Inflammatory macrophage (primary cell): ENCODE measurements at places on chromosomes 1 and 21.

- peak; percentile 54 for DNase-seq
Observed at GRCh38 chr1:152533327-152533938, 19.2 kb downstream of the CRCT1 start.

DNA sequence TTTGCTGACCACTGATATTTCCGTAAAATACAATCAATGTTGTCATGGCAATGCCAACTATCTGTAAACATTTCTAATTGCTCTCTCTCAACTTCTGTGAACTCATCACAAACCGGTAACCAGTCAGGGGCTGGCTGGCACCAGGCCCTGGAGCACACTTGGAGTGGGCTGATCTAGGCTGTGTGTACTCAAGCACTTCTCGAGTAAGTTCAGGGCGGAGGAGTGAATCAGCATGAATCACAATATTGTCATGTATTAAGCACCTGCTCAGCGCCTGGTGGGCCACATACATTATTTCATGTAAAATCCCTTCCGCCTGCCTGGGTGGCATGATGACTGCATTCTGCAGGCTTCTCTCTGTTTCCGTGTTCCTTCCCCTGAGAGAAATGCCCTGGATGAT is 212.4 kb downstream of the FOXD2 start:
- DNase-seq = no peak

DNA sequence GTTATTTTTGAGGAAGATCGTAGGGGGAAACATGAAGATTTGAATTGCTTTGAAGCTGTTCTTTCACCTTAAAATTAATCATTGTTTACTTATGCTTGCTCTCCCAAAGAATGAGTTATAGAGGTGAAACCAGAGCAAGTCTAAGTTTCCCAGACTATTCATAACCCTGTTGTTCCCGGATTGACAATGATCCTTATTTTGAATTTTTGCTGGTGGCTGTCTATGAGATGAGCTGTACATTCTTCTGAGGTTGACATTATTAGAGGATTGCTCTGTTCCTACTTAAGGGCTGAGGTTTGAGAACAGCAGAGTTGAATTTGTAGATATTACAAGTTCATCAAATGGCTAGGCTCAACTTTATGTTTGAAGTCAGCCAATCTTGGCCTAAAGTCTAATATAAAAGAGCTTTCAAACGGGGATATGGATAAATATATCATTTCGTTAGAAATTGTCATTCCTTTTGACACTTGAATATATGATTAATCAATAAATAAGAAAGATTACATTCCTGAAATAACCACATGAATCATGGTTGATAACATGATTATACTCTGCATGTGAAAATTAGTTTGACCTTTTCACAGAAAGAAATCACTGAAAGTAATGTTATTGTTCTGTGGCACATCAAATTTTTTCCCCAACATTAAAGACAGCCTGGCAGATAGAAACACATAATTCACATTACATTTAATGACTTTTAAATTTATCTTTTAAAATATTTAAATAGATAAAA is 19.1 kb upstream of the PDE4B start:
- no peak for DNase-seq

- DNase-seq = no peak
Observed at GRCh38 chr1:210361665-210362064, 33.0 kb downstream of the HHAT start.

DNA sequence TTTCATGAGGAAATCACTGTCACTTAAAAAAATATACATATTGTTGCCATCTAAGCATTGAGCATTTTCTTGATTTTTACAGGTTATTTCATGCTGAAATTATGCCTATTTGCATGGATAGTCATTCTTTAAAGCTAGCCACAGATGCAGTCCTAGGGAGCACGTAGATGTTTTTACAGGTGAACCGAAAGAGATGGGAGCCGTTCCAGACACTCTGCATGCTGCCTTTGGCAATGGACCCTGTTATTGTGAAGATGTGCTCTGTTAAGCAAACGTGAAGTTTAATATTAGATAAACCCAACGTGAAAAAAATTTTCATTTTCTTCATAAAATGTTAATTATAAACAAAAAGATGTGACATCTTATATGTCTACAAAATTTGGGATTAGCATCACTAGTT is 7.1 kb downstream of the PROX1 start:
- DNase-seq = no peak

- no peak for DNase-seq
Observed at GRCh38 chr1:229714964-229715603, 89.0 kb downstream of the URB2 start.
